Mesenteric fat pad (tissue), 1 donor: ENCODE measurements at places on chromosomes 2 and 18. TPM values are rescaled to one million over a fixed set of nuclear protein-coding genes. Genes with fewer than 3 reads are reported as not detected.

DNA sequence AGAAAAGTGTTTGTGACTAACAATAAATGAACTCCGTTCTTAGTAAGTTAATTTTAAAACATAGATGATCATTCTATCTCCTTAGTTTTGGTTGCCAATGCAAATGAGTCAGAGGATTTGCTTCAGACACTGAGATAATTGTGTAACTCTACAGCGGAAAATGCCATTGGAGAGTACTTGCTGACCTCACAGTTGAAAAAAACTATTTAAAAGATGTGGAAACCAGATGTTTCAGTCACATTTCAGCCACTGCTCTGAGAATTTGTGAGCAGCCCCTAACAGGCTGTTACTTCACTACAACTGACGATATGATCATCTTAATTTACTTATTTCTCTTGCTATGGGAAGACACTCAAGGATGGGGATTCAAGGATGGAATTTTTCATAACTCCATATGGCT, at the start of gene TNFAIP6:
Gene TNFAIP6 (plus strand): TSS at position 234 of the 400 bp plus-strand sequence. CDS start 75 bp downstream, at position 309.
- no peak for DNase-seq

DNA sequence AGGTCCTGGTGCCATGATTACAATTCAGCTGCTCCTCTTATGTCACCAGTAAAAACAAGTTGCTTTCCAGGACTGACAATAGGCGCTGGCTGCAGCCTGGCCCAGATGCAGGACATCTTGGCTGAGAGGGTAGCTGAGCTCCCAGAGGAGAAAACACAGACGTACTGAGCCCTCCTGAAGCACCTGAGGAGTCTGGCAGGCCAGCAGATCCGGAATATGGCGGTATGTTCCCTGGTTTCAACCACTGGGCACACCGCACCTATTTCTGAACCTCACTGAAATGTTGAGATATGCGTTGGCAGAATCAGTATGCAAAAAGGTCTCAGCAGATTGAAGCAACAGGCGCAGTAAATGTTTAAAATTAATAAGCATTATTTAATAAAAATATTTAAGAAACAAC, 73.1 kb upstream of the BZW1 start:
- DNase-seq = no peak

DNA sequence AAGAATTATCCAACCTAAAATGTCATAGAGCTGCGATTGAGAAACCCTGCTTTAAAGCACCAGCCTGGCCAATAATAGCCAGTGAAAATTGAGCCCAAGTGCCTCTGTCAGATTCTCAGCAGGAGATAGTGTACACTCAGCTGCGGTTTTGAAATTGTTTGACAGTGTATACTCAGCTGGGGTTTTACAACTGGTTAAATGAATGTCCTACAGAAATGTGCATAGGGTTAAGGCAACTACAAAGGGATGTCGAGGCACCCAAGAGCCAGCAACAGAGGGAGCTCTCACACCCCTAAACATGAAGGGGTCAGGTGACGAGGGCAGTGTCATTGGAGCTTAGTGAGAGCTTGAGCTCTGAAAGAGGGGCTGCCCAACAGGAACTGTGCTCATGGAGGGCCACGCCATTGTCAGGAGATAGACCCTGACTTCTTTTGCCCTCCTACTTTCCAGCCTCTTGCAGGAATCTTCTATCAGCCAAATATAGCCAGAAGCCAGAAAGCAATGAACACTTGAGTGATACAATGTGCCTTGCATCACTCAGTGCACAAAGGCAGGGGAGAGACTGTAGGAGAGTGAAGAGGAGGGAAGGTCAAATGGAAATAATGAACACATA, 15.1 kb downstream of the ACTG2 start:
- DNase-seq = peak; percentile 64

TCF23 gene
- total RNA-seq = 0.48 TPM

DNA sequence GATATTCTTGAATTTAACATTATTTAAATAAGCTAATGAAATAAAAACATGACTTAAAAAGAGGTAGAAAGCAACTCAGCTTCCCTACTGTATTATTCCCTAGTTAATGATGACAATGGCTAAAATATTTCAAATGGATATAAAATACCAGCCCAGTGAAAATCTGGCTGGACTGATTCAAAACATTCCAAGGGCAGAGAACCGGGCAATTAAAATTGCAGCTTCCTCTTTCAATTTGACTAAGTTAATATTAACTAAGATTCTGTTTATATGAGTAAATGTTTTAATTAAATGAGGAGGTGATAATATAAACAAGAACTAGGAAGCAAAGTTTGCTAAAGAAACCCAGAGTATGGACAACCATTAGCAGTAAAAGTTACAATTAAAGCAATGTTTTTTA, 65.6 kb downstream of the RAPH1 start:
- DNase-seq = no peak

DNA sequence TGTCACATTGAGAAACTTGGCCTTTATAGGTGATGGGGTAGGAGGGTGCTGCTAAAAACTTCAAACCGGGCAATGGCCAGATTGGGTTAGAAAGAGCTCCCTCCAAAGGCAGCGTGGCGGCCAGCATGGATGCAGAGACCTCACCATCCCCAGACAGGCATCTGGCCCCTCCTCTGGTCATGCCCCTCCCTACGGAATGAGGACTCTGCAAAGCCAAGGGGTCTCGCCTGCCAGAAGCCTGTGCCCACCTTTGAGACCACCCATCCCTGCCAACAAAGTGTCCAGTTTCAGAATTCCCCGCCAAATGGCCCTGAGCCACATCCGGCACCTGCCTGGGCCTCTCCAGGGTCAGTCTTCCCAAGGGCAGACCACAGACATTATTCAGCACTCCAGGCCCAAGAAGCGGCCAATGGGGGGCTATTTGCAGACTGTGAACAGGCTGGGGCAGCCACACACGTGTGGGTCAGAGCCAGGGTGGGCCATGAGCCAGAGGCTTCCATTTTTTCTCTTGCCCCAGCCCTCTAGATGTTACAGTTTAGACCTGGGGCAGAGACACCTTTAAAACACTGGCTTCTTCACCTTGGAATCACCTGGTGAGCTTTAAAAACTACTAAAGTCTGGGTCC, 4.2 kb upstream of the ATP6V1B1 start:
- peak; percentile 68 for DNase-seq

DNA sequence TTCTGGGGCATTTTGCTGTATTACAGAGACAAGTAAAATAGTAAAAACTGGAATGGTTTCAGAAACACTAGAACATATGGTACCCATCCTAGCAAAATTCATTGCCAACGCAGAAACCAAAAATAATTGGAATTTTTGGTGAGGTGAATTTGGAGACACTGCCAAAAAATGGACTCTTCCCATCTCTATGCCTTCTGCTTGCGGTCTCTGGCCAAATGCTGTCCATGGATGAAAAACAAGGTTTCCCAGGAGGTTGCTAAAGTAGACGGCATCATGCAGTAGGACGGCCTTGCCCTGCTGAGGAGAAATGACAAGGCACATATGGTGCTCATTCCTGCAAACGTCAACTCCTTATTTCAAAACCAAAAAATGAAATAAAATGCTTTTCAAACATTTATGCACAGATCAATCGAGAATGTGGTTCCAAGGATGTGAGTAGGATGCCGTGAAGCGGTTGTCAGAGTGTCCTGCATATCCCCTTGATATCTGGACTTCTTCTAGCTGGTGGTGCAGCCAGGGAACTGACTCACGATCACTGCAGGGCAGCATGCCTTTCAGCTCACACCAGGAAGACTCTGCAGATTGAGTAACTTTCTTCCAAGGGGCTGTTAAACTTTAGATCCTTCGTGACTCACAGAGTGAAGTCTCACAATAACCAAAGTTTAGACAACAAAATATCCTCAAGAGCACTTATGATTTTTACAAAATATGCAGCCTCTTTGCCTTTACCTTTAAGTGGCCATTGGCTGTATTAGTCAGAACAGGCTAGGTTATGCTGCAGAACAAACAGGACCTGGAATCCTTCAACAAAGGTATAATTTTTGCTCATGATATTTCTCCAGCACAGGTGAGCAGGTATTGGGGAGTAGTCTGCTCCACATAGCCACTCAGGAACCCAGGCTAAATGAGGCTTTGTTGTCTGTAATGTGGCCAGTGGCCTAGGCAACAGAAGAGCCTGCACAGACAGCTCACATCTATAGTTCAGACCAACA, 149.4 kb upstream of the NDUFV2 start:
- DNase-seq = no peak

ALPP gene
- total RNA-seq = not detected

IL1R2 gene
- 101 TPM for total RNA-seq

AGPS gene
- total RNA-seq = 46.1 TPM

DNA sequence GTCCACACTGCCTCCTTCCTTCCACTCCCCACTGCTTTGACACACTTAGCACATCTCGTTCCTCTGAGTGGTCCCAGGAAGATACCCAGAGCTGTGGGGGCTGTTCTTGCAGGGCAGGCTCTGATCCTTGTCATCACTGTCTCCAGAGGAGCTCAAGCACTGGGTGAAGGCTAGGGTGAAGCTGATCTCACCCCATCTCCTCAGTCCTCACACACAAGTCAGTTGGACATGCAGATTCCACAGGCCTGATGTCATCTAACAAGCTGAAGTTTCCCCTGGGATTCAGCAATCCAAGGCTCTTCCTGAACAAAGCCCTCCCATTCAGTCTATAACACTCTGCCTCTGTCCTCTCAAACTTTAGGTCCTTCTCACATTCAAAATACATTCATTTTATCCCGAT, 90.6 kb upstream of the RAB6C start:
- no peak for DNase-seq

- DNase-seq = no peak
Measured at GRCh38 chr2:233288663-233289062, 19.0 kb upstream of the SAG start.

GRCh38 chr18:48126240-48126639, 195.8 kb upstream of the SMAD2 start:
- DNase-seq = peak; percentile 55

DNA sequence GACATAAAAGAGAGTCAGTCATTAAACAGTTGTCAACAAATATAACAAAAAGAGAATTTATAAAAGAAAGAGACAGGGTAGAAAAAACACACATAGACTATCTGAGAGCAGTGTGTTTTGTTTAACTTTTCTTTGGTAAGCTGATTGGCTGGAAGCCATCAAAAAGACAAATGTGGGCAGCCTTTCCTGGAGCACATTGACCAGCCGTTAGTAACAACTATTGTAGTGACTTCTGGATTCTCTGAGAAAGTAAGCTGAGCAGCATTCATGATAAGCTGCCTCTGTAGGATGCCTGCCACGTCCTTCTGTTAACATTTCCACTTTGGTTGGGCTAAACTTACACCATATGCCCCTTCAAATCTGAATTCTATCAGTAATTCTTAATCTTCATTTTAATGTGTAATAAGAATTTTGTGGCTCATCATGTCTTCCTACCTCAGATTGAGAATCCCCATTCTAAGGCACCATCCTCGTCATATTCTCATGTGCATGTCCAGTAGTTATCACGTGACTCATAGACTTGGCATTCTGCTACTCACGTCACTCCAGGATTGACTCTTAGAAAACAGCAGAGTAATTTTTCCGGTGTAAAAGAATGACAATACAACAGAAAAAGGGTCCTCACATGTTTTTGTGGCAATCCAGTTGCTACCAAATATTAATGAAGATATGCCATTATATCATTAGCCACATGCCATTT, 43.4 kb upstream of the DNAJC10 start:
- no peak for DNase-seq

SLC16A14 gene
- 2.5 TPM for total RNA-seq

DNA sequence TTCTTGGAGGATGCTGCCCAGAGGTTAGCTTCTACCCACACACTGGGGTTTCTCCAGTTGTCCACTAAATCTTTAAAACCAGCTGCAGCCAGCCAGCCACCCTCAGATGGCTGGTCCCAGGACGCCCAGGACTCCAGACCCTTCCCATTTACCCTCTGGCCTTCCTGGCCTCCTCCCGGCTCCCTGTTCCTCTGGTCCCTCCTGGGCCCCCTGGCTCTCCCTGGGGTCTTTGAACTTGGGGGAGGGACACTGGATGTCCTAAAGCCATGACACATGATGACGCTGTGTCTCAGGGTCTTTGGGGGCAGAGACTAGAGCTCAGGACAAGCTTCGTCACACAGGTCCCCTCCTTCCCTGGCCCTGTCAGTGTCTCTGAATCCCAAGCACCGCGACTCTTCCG, 201.1 kb upstream of the HDAC4 start:
- peak; percentile 62 for DNase-seq

MBP gene
- total RNA-seq = 45.2 TPM

VWC2L gene
- not detected for total RNA-seq

RAB17 gene
- 0.87 TPM for total RNA-seq
